SJCRH30 (cell line): ENCODE measurements at places on chromosomes 4 and X. TPM values are rescaled to one million over a fixed set of nuclear protein-coding genes. Genes with fewer than 3 reads are reported as not detected.
A peak's percentile ranks its signal among the peaks of the same experiment; 100 is the strongest.

CYSLTR1 gene
- 0.13 and 0.36 TPM in 2 replicates for total RNA-seq

DCAF12L1 gene
- not detected in 2 replicates for total RNA-seq

PRKG2 gene
- not detected in 2 replicates for total RNA-seq

GBA3 gene
- not detected in 2 replicates for total RNA-seq

RRH gene
- not detected in 2 replicates for total RNA-seq

FHDC1 gene
- total RNA-seq: 1.9 and 2.0 TPM in 2 replicates

RASGEF1B gene
- 0.10 and 0.28 TPM in 2 replicates for total RNA-seq

CFAP299 gene
- not detected in 2 replicates for total RNA-seq

TCEAL7 gene
- total RNA-seq: 39.1 and 42.9 TPM in 2 replicates

EFHC2 gene
- total RNA-seq: 0.04 and 0.18 TPM in 2 replicates

TBX22 gene
- not detected in 2 replicates for total RNA-seq

GRCh38 chrX:88586317-88586716, 160.7 kb upstream of the CPXCR1 start:
- DNase-seq: no peak

DNA sequence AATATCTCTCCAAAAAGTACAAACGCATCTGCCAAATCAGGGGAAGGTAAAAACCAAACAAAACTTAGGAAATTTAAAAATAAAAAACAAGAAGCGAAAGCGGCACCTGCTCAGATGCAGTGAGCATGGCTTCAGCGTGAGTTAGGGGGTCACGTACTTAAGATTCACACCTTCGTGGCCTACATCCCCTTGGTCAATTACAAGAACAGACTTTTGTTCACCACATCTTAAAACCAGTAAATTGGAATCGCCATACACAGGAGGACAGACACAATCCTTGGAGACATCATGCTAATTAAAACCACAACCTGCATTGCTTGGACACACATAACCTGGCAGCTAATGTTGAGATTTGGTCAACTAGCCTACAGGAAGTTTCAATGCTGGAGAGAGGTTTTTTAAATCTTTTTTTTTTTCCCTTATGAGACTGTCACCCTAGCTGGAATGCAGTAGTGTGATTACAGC, 12.5 kb upstream of the SEL1L3 start:
- DNase-seq: no peak

DNA sequence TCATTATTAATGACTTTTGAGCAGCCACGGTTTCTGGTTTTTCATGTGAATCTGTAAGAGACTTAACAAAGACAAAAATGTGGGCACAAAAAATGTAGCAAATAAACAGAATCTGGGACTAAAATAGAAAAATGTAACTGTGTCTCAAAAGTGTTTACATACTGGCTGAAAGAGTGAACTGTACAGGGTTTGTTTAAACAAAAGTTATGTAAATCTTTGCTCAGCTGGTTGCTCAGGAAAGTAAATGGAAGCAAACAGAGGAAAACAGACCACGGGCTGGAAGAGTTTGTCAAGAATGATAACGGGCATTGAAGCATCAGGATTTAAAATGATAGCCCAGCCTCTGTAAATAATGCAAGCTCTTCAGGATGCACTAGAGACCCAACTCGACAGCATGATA, 921.8 kb upstream of the FTHL17 start:
- DNase-seq: no peak

GRCh38 chr4:185395238-185395955, at the start of gene LRP2BP:
TSS of gene LRP2BP (minus strand) at chr4:185395924. CDS start at chr4:185378186, 17,738 bp downstream.
- no peak for DNase-seq

- DNase-seq: no peak
Measured at GRCh38 chrX:154495472-154495922, 5.1 kb upstream of the SLC10A3 start.

GRCh38 chr4:154529728-154530519, 20.3 kb downstream of the PLRG1 start:
- no peak for DNase-seq

GRCh38 chr4:12379191-12379590, 950.5 kb upstream of the HS3ST1 start:
- DNase-seq: no peak

DNA sequence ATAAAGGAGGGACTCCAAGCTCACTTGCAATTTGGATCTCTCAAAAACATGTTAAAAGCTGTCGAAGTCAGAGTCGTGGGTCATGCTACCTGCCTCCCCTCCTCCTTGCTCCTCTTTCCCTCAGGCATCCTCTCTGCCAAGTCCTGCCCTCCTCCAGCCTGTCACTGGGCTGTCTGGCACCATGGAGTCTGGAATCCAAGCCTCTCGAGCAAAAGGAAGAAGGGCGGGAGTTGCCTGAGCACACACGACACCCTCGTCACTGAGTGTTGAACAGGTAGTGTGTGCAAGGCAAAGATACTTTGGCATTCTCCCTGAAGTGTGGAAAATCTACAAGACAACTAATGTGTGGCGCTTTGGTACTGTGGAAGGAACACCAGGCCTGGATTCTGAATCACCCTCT, 62.2 kb downstream of the HAUS3 start:
- no peak for DNase-seq

GRCh38 chr4:98026362-98026761, 116.9 kb downstream of the STPG2 start:
- DNase-seq: no peak

GRCh38 chr4:122661176-122662160, 40.6 kb upstream of the IL21 start:
- no peak for DNase-seq

GRCh38 chrX:153564047-153564606, 34.8 kb downstream of the CCNQ start:
- DNase-seq: peak; percentile 31

- no peak for DNase-seq
Measured at GRCh38 chrX:40043895-40044294, 53.9 kb downstream of the BCOR start.

DNA sequence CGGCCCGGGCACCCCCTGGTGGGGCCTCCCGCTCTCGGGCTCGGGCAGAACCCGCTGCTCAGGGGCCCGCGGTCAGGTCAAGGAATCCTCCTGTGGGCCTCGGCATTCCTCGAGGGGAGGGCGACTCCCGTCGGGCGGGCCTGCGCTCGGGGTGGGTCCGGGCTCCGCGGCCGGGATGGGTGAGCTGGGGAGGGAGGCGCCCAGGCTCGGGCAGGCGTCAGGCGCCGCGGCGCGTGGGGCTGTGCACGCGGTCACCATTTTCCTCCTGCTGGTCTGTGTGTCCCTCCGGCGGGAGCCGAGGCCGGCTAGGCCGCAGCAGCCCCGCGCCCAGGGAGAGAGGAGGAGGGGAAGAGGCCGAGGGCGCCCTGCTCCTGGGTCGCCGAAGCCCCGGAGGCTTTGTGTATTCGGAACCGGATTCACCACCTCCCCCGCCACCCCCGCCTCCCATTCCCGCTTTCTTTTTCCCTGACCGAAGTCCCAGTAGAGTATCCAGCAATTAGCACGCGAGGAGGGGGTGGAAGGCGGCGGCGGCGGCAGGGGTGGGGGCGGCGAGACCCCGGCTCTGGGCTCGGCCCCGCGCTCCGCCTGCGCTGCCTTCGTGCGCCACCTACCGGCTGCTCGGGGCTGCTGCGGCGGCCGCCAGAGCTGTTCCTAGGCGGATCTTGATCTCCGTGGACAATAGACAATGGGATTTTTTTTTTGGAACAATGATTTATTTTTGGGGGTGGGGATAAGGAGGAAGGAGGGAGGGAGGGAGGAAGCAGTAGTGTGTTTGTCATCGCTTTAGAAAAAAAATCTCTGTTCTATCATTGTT, 99.0 kb upstream of the MAML3 start:
- peak; percentile 24 for DNase-seq

DNA sequence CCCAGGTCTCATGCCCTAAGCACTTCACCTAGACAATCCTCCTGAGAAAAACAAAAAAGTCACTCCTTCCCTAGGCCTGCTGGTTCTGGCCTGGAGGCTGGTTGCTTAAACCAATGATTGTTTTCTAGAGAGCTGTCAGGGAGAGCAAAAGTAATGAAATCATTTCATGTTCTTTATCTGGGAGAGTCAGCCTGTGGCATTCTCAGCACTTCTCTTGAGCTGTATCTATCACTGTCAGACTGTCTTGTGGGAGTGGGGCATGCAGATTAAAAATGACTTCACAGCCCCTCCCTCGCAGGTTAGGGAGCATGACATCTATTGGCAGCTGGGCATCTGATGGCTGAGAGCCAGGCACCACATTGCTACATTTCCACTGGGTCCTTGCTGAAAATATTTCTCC, 20.4 kb upstream of the TMEM154 start:
- DNase-seq: peak; percentile 23

GRCh38 chr4:8046925-8047541, 107.4 kb upstream of the AFAP1 start:
- no peak for DNase-seq

- no peak for DNase-seq
Measured at GRCh38 chr4:140137671-140138070, 16.3 kb downstream of the MAML3 start.

DNA sequence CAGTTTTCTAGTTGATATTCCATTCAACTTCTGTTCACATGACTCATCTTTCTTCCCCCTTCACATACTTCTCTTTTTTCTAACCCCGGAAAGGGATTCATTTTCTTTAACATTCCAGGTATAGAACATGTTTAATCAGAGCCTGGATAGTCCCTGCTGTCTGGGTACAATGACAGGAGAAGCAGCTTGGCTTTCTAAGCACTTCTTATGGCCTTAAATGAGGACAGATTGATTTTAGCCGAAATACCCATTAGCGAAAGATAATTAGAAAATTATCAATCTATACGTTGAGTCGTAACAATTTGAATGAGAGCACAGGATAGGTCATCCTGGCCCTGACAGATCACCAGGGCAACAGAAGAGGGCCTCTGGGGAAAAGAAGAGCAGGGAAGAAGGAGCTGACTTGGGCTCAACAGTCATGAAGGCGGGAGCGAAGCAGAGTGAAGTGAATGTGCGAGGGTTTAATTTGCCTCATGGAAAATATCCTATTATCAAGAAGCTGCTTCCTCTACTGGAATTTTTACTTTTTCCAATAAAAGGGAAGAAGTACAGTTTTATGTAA, 62.2 kb downstream of the PPP1R2C start:
- DNase-seq: no peak

GRCh38 chr4:70946939-70947338, 44.8 kb downstream of the MOB1B start:
- DNase-seq: no peak

DNA sequence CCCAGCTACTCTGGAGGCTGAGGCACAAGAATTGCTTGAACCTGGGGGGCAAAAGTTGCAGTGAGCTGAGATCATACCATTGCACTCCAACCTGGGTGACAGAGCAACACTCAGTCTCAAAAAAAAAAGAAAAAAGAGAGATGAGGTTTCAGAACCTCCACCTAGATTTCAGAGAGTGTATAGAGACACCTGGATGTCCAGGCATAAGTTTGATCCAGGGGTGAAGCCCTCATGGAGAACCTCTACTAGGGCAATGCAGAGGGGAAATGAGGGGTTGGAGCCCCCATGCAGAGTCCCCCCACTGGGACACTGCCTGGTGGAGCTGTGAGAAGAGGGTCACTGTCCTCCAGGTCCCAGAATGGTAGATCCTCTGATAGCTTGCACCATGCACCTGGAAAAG, 92.8 kb upstream of the HSD17B10 start:
- DNase-seq: no peak

DNA sequence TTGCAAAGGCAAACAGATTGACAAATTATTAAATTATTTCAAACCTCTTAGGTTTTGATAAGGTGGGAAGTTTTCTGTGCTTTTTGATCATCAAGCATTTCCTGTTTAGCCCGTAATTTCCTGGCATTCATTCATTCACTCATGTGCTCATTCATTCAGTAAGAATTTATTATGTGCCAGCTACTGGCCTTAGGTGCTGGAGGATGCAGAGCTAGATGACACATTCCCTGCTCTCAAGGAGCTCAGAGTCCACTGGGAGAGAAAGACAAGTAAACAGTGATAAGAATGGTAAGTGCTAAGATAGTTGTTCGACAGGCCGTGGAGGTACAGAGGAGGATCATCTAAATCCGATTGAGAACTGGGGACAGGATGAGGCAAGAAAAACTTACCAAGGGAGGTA, 153.0 kb downstream of the DCTD start:
- no peak for DNase-seq

DNA sequence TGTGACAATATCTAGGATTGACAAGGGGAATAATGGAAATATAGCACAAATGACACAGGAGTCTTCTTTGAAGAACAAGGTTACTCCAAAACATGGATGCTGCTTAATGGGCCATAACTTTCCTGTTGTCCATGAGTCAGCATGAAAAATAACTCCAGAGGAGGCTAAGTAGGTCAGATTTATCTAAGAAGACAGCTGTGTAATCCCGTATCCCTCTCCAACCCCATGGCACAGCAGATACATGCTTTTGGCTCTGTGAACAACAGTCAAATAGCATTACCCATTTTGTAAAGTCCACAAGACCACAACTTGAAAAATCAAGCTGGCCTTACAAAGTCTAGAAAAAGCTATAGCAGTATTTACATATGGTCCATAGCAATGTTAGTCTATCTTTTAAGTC, 2.1 kb upstream of the TMEM131L start:
- peak; percentile 86 for DNase-seq

DNA sequence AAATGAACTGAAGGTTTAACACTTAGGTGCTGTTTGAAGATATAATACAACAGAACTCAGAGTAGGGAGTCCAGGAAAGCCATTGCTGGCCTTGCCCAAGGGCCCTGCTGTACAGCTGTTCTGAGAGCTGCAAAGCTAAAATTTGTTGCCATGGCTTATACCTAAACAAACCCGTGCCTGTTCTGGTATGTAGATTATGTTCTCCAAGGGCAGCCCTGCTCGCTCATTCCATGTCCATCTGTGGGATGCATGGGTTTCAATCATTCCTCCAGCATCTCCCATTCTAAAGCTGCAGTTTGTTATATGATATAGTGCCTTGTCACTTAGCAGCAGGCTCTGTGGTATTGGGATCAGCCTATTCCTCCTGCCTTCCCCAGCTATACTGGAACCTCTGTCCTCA, 80.8 kb upstream of the BMPR1B start:
- peak; percentile 72 for DNase-seq

GRCh38 chr4:124343661-124344171, 368.8 kb downstream of the ANKRD50 start:
- no peak for DNase-seq

DNA sequence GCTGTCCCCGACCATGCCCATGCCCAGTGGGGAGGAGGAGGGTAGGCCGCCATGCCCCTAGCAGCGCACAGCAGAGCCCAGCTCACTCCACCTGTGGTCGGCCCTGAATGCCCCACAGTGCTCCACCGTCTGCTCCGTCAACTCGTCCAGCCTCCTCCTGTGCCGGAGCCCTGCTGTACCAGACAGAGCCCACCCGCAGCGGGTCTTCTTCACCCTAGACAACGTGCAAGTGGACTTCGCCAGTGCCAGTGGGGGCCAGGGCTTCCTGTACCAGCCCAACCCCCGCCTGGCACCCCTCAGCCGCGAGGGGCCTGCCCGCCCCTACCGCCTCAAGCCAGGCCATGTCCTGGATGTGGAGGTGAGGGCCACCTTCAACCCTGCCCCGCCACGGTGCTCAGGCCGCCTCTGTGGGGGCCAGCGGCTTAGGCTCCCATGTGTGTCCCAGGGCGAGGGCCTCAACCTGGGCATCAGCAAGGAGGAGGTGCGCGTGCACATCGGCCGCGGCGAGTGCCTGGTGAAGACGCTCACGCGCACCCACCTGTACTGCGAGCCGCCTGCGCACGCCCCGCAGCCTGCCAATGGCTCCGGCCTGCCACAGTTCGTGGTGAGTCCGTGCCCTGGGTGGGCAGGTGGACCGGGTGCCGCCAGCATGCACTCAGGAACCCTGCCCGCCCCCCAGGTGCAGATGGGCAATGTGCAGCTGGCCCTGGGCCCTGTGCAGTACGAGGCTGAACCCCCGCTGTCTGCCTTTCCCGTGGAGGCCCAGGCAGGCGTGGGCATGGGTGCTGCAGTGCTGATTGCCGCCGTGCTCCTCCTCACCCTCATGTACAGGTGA, 6.9 kb upstream of the SRPK3 start:
- no peak for DNase-seq
